Gastroesophageal sphincter (tissue), 4 donors: ENCODE measurements at places on chromosomes 7 and 10.

- ATAC-seq, result no peak
Measured at GRCh38 chr10:128165536-128165935, 39.3 kb upstream of the MKI67 start.

GRCh38 chr7:7231000-7231399 lies 48.7 kb downstream of the C1GALT1 start:
- no peak for ATAC-seq

GRCh38 chr10:77514870-77515269 lies 122.7 kb downstream of the KCNMA1 start:
- no peak for ATAC-seq

GRCh38 chr10:110962443-110962842 lies 43.0 kb downstream of the SHOC2 start:
- no peak for ATAC-seq

DNA sequence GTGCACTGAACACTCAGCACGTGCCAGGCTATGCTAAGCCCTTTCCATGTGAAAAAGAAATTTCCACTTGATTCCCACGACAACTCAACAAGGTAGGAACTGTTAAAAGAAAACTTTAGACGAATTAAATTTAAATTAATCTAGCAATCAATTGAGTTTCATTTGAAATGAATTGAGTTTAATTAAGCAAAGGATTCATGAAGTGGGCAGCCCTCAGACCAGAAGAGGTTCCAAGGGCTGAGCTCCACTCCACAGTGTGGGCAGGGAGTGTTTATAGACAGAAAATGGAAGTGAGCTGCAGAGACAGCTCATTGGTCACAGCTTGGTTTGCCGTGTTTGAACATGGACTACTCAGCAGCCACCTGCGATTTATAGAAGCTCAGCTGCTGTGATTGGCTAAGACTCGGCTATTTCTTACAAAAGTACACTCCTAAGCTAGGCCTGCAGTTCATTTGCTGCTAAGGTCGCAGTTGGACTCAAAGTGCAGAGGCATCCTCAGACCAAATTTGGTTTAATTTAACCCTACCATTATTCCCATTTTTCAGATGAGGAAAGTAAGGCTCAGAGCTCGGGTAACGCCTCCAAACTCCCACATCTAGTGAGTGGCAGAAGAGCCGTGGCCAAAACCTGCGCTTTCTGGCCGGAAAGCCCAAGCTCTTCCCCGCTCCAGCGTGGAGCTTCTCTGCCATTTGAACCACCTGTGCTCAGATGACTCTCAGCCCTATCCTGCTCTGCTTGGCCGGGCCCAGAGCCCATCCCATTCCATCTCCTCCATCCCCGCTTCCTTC lies 24.9 kb downstream of the CALML3 start:
- ATAC-seq, result no peak

DNA sequence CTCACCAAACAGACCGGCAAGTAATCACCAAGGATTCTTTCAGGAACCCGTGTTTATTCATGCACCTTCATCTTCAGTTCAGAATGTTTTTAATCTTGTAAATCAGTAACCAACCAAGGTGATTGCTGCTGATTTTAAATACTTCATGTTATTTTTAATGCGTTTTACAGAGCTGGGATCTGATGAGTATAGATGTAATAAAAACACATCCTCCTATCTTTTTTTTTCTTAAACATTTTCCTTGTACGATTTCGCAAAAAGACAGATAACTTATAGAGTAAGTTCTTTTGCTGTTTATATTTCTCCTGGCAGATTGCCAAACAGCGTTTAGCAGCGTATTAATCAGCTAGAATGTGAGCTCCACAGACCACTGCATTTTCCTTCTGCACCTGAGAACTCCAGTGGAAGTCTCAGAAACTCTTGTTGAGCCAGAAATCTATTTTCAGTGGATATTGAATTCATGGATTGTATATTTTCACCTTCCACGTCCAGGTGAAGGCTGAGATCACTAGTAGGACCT lies 397.8 kb upstream of the NRP1 start:
- no peak for ATAC-seq

DNA sequence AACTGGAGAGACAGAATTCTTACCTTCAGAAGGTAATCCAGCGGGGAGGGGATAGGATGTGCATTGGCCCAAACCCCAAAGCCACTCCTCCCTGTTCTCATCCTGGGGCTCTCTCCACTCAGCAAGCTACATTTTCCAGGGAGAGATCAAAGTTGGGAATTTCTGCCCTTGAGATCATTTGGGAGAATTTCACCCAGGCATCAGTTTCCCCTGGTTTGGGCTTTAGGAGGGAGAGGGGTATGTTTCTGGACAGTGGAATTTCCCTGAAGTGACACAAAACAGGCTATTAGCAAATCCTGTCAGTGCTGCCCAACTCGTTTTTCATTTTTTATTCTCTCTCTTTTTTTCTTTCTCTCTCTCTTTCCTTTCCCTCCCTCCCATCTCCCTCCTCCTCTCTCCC lies 35.7 kb downstream of the CYP17A1 start:
- ATAC-seq, result no peak

- no peak for ATAC-seq
Measured at GRCh38 chr10:4107285-4107851, 322.4 kb upstream of the KLF6 start.

DNA sequence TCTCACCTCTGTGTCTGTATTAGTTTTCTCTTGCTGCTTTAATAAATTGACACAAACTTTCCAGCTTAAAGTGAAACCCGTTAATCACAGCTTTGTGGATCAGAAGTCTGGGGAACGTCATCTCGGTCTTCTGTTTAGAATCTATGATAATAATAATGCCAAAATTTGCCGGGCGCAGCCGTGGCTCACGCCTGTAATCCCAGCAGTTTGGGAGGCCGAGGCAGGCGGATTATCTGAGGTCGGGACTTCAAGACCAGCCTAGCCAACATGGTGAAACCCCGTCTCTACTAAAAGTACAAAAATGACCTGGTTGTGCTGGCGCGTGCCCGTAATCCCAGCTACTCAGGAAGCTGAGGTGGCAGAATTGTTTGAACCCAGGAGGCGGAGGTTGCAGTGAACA lies 8.8 kb upstream of the ZPBP start:
- ATAC-seq, result no peak

DNA sequence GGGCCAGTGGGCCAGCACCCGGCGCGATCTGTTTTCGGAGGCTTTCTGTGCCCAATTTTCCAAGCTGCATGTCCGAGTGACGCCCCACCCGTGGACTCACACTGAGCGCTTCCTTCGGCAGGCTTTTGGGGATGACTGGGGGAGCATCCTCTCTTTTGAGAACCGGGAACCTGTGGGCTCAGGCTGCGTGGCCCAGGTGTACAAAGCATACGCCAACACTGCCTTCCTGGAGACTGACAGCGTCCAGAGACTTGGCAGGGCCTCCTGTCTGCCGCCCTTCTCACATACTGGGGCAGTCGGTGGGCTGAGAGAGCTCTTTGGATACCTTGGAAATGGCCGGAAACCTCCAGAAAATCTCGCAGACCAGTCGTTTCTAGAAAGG lies 1.0 kb downstream of the ADCK2 start:
- ATAC-seq, result no peak

DNA sequence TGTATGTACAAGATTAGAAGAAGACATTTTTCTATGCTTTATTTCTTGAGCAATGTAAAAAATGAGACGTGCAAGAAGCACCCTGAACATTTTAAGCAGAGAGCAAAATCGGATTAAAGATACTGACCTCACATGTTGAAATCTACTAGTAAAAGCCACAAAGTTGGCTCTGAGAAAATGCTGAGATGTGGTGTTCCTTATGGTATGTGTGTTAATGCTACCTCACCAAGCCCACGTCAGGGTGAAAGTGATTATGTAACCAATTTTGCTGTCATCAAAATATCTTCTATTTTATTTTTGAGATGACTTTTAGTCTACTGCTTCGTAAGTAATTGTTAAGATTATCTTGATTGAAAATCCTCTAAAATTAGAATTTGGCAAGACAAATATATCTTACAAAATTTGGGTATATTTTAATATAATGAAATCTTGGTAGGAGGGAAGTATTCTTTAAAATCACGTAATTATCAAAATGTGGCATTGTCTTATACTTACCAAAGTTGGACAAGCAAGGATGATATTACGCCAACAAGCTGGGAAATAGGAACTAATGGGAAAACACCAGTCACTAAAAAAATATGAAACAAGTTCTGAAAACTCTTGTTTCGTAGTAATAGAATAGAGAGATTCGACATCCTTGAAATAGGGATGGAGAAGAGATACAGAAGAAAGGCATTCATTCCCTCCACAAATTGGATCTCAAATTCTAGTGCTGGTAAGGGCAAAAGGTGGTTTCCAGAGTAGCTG lies 5.8 kb downstream of the ADO start:
- no peak for ATAC-seq

DNA sequence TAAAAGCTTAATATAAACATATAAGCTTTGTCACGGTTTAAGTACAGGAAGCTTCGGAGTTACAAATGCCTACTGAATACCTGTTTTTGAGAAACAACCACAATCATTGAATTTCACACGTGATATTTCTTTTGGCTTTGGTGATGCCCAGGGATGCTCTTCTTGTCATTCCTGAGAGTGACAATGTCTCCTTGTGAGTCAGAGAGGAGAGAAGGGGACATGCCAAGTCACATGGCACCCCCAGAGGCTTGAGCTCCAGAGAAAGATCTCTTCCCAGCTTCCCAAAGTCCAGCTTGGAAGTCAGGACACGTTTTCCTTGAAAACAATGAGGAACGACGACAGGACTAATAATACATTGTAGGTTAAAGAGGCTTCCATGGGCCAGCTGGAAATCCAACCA lies 242.4 kb downstream of the ARHGAP21 start:
- ATAC-seq, result no peak

- no peak for ATAC-seq
Measured at GRCh38 chr10:70927189-70927943, 39.0 kb upstream of the PCBD1 start.

- ATAC-seq, result no peak
Measured at GRCh38 chr10:91856637-91857036, 52.6 kb downstream of the FGFBP3 start.

DNA sequence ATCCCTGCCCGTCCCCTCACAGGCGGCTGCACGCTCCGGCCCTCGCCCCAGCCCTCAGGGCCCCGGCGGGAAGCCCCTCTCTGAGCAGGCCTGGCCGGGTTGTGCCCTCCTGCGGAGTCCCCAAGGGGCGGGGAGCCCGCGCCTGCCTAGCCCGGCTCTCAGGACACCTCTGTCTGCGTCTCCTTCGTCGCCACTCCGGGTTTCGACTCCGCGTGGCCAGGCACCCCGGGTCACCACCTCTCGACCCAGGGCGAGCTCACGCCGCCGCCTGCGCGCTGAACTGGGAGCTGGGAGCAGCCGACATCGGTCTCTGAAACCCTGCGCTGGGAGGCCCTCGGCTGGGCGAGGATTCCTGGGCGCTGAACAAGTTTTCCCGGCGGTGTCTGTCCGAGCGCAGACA lies 6.2 kb upstream of the OGDHL start:
- ATAC-seq, result no peak

GRCh38 chr7:36765605-36766004 lies 41.3 kb upstream of the AOAH start:
- no peak for ATAC-seq

DNA sequence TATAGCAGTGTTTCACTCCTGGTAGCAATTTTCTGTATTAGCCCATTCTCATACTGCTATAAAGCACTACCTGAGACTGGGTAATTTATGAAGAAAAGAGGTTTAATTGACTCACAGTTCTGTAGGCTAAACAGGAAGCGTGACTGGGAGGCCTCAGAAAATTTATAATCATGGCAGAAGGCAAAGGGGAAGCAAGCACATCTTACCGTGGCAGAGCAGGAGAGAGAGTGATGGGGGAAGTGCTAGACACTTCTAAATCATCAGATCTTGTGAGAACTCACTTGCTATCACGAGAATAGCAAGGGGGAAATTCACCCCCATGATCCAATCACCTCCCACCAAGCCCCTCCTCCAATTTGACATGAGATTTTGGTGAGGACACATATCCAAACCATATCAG lies 131.6 kb upstream of the EFCAB10 start:
- ATAC-seq, result no peak

GRCh38 chr7:15218261-15218660 lies 315.7 kb upstream of the DGKB start:
- no peak for ATAC-seq

DNA sequence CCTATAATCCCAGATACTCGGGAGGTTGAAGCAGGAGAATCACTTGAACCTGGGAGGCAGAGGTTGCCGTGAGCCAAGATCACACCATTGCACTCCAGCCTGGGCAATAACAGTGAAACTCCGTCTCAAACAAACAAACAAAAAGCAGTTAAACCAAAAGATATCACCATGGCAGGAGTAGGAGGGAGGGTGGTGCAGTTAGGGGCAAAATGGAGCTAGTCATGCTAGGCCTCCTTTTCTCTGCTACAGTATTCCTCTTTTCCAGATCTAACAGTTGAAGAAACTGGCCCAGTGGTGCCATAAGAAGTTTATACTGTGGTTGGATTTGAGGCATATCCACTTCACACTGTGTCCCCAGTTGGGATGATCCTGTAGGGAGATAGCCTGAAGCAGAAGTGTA lies 261.6 kb downstream of the SKIDA1 start:
- ATAC-seq, result no peak

DNA sequence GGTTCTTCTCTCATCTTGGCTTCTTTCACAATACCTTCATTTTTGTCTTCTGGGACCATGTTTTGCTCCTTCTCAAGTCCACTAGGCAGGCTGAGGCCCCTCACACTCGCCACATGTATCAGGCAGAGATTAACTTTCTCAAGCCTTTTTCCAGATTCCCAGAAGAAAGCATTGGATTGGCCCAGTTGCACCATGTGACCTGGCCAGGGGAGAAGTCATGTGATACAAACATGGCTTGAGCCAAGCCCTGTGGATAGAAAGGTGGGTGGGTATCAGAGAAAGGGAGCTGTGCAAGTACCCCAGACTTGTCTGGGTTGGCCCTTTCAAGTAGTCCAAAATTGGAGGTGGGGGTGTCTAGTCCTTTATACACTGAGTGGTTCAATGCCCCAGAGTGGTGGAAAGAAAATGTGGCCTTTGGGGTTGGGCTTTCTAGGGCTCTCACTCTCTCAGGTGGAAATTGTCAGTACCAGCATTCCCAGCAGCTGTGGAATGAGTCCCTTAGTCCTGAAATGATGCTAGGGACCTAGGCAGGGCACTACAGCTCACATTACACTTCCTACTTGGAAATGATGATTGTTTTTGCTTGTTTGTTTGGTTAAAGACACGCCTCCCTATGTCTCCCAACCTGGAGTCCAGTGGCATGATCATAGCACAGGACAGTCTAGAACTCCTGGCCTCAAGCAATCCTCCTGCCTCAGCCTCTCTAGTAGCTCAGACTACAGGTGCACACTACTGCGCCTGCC lies 36.9 kb upstream of the C10orf67 start:
- ATAC-seq, result no peak

DNA sequence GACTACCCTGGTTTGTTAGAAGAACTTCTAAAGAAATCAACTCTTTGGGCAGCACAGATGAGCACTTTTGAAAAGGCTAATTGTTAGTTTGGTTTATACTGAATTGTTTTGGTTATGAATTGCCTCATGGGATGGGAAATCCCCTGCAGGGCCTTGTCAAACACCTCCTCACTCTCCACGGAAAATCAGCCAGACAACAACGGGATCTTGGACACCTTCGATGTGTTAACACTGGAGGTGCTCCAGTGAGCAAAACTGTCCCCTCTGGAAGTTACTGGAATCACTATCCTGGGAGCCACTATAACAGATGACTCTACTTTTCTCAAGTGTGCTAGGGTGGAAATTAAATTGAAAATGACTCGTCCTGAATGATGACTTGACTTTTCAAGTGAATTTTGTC lies 38.7 kb downstream of the CDK6 start:
- ATAC-seq, result no peak

- no peak for ATAC-seq
Measured at GRCh38 chr10:20215547-20216152, 399.4 kb downstream of the PLXDC2 start.
